ENCODE measurements at places on chromosomes 3 and 15.

DNA sequence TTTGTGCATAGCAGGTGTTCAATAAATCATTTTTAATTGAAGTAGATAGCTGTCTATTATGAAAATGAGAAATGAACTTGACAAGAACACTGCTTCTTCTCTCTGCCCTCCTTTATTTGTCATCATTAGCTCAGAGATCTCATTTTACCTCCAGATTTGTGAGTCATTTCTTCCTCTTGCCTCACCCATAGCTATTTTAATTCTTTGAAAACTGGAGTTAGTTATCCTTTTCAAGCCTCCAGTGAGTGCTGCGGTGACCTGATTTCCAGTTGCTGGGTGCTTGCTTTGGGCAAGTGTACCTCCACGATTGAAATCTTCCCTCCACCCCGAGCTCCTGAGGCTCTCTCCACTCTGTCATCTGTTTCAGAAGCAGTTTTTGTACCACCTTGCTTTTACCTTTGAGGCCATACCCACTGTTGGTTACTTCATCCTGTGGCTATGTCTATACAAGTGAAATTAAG, 114.6 kb downstream of the NFKBIZ start:
- no peak for DNase-seq

DNA sequence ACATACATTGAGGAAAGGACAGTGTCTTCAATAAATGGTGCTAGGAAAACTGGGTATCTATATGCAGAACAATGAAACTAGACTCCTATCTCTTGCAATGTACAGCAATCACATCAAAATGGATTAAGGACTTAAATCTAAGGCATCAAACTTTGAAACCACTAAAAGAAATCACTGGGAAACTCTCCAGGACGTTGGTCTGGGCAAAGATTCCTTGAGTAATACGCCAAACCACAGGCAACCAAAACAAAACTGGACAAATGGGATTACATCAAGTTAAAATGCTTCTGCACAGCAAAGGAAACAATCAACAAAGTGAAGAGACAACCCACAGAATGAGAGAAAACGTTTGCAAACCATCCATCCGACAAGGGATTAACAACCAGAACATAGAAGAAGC, 14.5 kb downstream of the LAMP3 start:
- no peak for DNase-seq

DNA sequence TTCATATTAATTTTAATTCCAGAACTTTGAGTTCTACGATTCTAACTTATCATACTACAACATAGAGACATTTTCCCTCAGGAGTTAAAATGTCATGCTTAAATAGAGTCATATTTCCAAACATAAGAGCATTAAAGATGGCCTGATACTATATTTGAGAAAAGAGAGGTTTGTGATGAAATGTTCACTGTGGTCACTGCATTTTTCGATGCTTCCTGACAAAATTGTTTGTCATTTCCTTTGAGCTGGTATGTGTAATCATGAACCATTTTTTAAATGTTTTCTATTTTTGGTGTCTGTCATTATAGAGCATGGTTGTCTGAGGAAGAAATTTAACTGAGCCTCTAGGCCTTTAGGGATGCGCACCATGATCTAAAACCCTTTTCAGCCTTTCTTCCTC, 721.4 kb upstream of the NR2F2 start:
- no peak for DNase-seq

DNA sequence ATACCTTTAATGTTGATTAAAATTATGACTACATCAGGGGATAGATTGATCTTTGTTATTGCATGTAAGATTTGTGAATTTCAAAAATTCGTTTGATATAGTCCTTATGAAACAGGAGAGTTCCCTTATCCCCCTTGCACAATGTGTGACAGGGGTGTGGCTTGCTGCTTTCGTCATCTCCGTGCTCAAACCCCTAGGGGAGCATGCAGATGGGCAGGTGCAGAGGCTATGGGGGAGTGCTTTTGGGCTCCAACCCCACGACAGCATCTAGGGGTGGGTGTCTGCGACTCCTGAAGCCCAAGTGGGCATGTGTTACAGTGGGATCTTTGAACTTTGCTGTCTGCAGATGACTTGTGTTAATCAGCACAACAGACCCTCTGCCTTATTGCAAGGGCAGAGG, 360.1 kb upstream of the GOLIM4 start:
- DNase-seq = no peak

- no peak for DNase-seq
Measured at GRCh38 chr3:41575724-41576123, 376.4 kb downstream of the CTNNB1 start.

GRCh38 chr3:43364926-43365325, 78.6 kb downstream of the SNRK start:
- DNase-seq = no peak

DNA sequence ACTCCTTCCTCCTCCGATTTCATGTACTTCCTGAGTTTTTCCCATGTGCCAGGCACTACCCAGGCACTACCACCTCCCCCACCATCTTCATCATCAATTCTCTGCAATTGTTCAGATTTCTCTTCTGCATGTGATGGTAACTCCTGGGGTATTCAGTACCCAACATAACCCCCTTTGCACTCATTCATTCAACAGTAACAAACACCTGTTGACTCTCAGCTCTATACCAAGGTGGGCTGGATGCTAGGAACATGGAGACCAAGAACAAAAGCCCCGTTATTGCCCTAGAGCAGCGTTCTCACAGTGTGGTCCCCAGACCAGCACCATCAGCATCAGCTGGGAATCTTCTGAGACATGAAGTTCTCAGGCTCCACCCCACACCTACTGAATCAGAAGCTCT, 113.0 kb upstream of the CHD2 start:
- no peak for DNase-seq
